Naive thymus-derived CD8-positive, alpha-beta T cell (primary cell): ENCODE measurements at places on chromosomes 5 and 9. TPM values are rescaled to one million over a fixed set of nuclear protein-coding genes. Genes with fewer than 3 reads are reported as not detected.

- H3K36me3 ChIP-seq: no peaks in the 10 kb centered on the region
- H3K27me3 ChIP-seq: peaks cover 36% of the 10 kb centered on the region
- H3K4me1 ChIP-seq: peaks cover 17% of the 10 kb centered on the region
- H3K4me3 ChIP-seq: peak overlapping the region; percentile 65
- no peak overlapping the region for H3K27ac ChIP-seq
- no peak for DNase-seq
Observed at GRCh38 chr9:126515001-126515872, 98.5 kb upstream of the LMX1B start.

DNA sequence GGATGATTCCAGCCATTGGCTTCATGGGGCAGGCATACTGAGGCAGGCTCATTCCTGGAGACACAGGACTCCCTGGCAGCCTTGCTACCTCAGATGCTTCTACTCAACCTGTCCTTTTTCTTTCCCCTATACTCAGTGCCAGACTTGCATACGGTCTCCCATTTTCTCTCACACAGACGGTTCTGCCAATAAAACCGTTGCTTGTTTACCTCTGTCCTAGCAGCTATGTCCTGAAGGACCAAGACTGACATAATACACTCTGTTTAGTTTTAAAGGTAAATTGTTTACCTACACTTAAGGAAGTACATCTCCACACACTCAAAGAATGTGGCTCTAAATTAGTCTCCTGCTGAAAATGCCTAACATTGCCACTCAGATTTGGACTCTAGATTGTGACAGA, 151.0 kb upstream of the RFX3 start:
- no peaks in the 10 kb centered on the region for H3K36me3 ChIP-seq
- H3K27ac ChIP-seq: no peak overlapping the region
- DNase-seq: no peak
- no peaks in the 10 kb centered on the region for H3K27me3 ChIP-seq
- no peak overlapping the region for H3K4me3 ChIP-seq
- H3K4me1 ChIP-seq: no peaks in the 10 kb centered on the region

- H3K27ac ChIP-seq: no peak overlapping the region
- H3K27me3 ChIP-seq: no peaks in the 10 kb centered on the region
- peaks cover 11% of the 10 kb centered on the region for H3K4me1 ChIP-seq
- peaks cover 52% of the 10 kb centered on the region for H3K36me3 ChIP-seq
Observed at GRCh38 chr9:37172557-37172956, 52.2 kb downstream of the ZCCHC7 start.

- no peak overlapping the region for H3K27ac ChIP-seq
- no peaks in the 10 kb centered on the region for H3K4me1 ChIP-seq
- no peak for DNase-seq
- no peaks in the 10 kb centered on the region for H3K36me3 ChIP-seq
- H3K4me3 ChIP-seq: no peak overlapping the region
Observed at GRCh38 chr5:72000707-72001106, 106.6 kb upstream of the MAP1B start.

GRCh38 chr9:86275962-86276361, 6.4 kb downstream of the ISCA1 start:
- peaks cover 47% of the 10 kb centered on the region for H3K4me1 ChIP-seq
- no peaks in the 10 kb centered on the region for H3K27me3 ChIP-seq
- H3K36me3 ChIP-seq: peaks cover 12% of the 10 kb centered on the region
- no peak overlapping the region for H3K27ac ChIP-seq
- no peak for DNase-seq

GRCh38 chr5:39629946-39630345, 205.2 kb upstream of the DAB2 start:
- H3K27ac ChIP-seq: no peak overlapping the region
- no peak for DNase-seq
- H3K4me3 ChIP-seq: no peak overlapping the region
- no peaks in the 10 kb centered on the region for H3K36me3 ChIP-seq
- peaks cover 14% of the 10 kb centered on the region for H3K27me3 ChIP-seq
- no peaks in the 10 kb centered on the region for H3K4me1 ChIP-seq

GRCh38 chr9:134418354-134418753, 92.1 kb downstream of the RXRA start:
- no peak overlapping the region for H3K4me3 ChIP-seq
- H3K27ac ChIP-seq: no peak overlapping the region
- no peak for DNase-seq
- no peaks in the 10 kb centered on the region for H3K27me3 ChIP-seq

C5orf24 gene
- total RNA-seq: 41.7 TPM

WNT8A gene
- not detected for total RNA-seq

ANXA2R gene
- total RNA-seq: 65.9 TPM

KIF4B gene
- total RNA-seq: not detected

DBH gene
- not detected for total RNA-seq

ANKRD18B gene
- not detected for total RNA-seq
